ENCODE measurements at places on chromosomes 1 and 21.

DNA sequence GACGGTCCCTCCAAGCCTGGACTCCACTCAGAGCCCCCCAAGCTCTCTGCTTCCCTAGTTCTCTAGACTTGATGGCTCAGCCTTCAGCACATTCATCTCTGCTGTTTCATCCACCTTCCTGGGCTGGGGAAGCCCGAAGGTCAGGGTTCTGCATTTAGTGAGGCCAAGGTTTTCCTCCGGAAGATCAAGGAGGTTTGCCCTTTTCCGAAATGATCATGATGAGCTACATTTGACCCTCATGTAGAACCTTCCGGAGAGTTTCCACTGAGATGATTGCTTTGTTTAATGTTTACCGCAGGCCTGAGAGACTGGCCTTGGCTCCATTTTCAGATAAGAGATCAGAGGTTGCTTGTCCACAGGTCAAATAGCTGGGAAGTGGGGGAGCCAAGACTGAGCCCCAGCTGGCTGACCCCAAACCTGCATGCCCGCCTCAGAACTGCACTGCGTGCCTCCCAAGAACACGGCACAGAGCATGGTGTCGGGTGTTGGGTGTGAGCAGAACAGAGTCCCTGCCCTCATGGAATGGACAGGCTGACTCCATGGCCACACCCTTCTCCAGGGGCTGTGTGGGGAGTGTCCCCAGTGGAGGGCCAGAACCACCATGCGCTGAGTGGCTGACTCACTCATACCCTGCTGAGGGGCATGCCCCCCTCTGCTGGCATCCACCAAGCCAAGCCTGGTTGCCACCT, 200.8 kb upstream of the TMEM51 start:
- no peak for DNase-seq

DNA sequence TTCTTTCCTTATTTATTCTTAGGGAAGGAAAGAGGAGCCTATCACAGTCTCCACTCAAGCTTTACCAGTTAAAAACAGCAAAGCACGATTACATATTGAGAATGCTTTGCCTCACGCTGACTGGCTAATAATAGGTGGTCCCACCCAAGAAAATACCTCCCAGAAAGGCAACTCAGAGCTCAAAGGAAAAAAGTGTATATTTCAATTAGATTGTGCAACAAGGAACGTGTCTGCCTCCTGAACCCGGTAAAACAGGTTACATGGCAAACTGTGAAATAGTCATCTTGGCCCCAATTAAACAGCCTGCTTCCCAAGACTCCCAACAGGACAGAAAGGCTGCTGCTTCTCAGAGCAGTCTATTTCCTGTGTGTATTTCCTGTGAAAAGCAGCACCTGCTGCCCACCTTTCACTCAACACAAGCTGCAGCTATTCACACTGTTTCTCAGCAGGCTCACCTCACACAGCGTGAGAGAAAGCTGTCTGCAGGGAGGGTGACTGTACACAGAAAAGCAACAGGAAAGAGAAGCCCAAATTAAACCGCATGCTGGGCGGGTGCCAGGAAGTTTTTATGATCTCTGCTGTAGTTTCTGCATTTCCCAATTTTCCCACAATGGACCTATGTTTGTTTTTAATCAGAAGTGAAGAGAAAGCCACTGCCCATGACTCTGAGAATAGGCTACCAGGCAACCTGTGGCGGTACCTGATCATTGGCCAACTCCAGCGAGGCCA, 44.0 kb downstream of the URB1 start:
- DNase-seq, result no peak

DNA sequence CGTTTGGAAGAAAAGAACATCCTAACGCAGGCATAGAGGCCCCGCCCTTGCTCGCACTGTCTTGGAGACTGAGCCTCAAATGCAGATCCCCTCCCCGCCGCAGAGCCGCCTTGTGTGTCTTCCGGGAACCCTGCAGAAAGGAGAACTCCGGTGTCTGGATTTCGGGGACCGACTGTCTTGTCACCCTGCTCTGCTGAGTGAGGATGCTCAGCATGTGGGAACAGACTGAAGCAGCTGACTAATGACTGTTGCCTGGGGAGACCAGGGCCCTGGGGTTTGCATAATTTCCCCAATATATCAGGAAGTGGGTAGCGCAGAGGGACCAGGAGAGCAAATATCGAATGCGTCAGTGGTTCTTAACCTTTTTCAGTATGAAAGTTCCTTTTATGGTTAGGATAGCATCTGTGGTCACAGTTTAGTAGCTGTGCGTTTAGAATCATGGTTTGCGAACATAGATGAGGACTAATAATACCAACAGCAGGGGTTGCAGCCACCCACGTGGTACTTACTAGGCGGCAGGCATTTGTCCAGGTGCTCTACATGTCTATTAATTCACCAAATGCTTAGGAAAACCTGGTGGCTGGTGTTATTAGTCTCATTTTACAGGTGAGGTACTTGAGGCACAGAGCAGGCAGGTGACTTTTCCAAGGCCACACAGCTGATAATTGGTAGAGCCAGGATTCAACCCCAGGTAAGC, 14.3 kb downstream of the GPR137B start:
- peak; percentile 86 for DNase-seq

- DNase-seq, result no peak
These were observed 10.5 kb downstream of the LDLRAP1 start for GRCh38 chr1:25553749-25554429.

DNA sequence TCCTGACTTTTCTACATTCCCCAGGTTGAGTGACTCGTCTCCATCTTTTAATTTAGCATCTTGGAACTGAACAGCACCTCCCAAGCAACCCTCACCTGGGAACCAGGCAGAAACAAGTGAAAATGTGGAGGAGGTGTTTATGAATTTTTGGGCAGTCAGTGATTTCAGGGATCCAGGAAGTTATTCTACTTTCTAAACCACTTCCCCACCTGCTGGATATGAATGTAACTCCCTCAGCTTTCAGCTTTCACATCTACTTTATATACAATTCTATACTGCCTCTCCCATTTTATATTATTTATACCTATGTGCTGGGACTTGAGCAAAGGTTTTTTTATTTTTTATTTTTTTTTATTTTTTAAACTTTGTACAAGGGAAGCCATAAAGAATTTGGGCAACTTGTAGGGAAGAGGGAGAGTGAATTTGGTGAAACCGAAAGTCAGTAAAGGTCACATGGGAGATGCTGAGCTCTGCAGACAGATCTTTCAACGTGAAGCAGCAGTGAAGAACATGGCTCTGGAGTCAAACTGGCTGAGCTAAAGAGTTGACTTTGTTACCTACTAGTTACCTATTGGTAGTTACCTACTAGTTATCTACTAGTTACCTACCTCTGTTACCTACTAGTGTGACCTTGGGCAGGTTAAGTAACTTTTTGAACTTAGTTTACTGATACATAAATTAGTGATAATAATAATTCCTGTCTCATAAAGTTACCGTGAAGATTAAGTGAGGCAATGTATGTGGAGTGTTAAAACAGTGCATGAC, 45.5 kb downstream of the DDR2 start:
- DNase-seq, result no peak

GRCh38 chr1:93798291-93798690, 80.7 kb downstream of the DNTTIP2 start:
- no peak for DNase-seq

GRCh38 chr1:17912491-17912890, 157.4 kb downstream of the ACTL8 start:
- no peak for DNase-seq

- no peak for DNase-seq
These were observed 5.8 kb upstream of the CTSE start for GRCh38 chr1:206029484-206029883.

DNA sequence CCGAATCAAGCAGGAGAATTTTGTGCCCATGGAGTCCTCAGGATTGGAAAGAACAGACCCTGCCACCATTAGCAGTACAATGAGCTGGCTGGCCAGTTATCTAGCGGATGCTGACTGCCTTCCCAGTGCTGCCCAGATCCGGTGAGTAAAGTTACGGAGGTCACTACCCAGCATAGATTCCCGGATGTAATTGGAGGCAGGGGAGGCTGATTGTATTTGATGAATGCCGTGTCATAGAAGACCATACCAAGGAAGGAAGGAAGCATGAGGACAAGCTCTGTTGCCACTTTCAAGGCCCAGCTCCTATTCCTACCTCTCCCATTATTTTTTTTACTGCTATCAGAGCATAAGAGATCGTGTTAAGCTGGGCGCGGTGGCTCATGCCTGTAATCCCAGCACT, 26.2 kb upstream of the VAMP3 start:
- DNase-seq, result no peak

- no peak for DNase-seq
These were observed 637 bp downstream of the NHLH1 start for GRCh38 chr1:160367516-160367900.

DNA sequence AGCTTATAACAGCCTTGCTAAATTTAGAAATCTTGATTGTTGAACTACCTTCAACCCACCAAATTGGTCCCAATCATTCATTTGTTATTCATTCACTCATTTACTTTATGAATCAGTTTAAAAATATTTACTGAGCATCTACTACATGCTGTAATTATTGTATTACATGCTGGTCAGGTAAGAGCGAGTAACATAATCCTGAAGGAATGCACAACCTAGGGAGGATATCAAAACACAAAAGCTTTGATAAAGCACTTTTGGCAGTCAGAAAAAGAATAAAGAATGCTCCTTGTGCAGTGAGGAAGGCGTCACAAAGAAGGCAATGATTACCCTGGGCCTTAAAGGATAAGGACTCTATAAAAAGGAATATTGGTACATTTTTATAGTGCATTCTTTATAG, 518.9 kb upstream of the NR5A2 start:
- no peak for DNase-seq

- DNase-seq, result no peak
These were observed 358.9 kb downstream of the DISC1 start for GRCh38 chr1:231985296-231986023.

DNA sequence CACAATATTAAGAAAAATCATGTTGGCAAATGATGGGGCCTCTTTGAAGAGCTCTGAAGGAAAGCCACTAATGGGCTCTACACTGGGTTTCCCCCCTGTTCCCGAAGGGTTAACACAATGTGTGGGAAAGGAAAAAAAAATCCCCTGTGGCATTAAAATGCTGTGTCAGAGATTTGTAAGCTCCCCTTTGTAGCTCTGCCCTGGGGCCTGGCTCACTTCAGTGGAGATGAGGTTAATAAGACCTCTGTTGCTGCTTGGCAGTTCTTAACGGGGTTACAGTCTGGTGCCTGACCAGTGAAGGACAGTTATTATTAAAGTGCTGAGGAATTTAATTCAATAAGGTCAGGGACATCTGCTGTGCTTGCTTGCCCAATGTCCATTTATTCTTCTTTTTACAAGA, 129.7 kb upstream of the UBE2U start:
- no peak for DNase-seq

DNA sequence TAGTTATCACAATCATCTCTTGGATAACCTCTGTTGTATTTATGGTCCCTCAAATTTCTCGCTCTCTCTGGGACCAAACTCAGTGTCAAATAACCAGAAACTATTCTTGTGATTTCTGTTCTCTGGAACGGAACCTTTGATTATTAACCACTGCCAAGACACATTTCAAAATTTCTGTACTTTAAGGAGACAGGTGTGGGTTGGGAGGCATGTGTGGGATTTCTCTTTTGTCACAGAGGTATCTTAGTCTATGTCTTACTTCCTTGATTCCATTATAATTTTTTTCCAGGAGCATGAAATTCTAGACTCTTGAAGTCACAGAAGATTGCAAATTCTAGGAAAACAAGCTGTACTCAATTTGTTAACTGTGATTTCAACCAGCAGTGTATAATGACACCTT, 919.0 kb upstream of the B3GALT2 start:
- no peak for DNase-seq

DNA sequence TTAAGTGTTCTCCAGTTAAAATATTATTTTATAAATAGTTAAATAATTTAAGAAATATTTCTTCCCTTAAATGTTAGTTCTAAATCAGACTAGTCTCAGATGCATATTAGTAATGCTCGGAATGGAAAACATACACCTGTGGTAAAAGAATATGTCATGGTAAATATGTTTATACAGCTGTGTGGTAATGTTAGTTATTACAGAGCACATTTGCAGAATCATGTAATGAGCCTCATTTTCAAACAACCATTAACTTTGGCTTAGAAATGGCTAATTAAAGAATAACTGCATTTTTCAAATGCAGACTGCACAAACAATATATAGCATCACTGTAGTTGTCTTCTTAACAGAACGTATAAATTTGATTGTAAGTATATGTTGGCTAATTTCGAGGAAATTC, 90.3 kb downstream of the DISP1 start:
- DNase-seq, result no peak

- DNase-seq, result no peak
These were observed 9.5 kb downstream of the SIPA1L2 start for GRCh38 chr1:232620356-232620969.

- no peak for DNase-seq
These were observed 1.0 kb upstream of the JAM2 start for GRCh38 chr21:25637851-25638659.

All from GM12891 (cell line).